Fibroblast of skin of left quadriceps (primary cell): ENCODE measurements at places on chromosomes 3 and 15.
A peak's percentile ranks its signal among the peaks of the same experiment; 100 is the strongest.

GRCh38 chr3:186613637-186614265 is 891 bp downstream of the AHSG start:
- DNase-seq = no peak

DNA sequence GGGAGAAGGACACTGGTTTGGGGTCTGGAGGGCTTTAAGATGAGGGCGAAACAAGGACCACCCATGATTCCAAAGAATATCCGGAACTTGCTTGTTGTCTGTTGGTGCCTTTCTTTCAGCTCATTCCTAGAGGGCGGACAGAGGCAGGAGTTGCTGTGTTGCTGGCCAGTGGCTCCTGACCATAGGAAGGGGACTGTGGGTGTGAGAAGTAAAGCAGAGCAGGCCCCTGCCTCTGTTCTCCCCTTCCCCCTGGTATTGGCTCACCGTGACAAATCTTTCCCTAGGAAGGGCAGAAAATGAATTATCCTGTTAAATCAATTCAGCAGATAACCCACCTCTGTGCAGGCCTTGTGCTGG is 89.1 kb downstream of the LIPC start:
- no peak for DNase-seq

GRCh38 chr3:181717549-181718171 is 5.9 kb downstream of the SOX2 start:
- DNase-seq = no peak

DNA sequence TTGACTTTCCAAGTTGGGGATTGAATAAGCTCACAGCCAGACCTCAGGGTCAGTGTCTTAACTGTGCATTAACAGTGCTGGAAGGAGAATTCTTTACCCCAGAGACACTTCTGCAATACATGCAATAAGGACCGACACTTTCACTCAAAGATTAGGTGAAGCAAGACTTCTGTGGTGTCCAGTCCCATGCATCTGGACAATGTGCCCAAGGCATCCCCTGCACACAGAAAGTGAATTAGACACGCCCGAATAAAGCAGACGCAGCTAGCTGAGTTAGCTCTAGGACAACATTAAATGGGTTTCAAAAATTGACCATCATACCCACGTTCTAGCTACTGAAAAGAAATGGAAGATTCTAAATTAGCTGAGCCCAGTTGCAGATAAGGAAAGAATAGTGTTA is 223.9 kb upstream of the NR2F2 start:
- no peak for DNase-seq

GRCh38 chr15:72319360-72319984 is 485 bp downstream of the CELF6 start:
- no peak for DNase-seq

- DNase-seq = peak; percentile 89
Measured at GRCh38 chr3:66567077-66567476, 66.3 kb upstream of the LRIG1 start.

DNA sequence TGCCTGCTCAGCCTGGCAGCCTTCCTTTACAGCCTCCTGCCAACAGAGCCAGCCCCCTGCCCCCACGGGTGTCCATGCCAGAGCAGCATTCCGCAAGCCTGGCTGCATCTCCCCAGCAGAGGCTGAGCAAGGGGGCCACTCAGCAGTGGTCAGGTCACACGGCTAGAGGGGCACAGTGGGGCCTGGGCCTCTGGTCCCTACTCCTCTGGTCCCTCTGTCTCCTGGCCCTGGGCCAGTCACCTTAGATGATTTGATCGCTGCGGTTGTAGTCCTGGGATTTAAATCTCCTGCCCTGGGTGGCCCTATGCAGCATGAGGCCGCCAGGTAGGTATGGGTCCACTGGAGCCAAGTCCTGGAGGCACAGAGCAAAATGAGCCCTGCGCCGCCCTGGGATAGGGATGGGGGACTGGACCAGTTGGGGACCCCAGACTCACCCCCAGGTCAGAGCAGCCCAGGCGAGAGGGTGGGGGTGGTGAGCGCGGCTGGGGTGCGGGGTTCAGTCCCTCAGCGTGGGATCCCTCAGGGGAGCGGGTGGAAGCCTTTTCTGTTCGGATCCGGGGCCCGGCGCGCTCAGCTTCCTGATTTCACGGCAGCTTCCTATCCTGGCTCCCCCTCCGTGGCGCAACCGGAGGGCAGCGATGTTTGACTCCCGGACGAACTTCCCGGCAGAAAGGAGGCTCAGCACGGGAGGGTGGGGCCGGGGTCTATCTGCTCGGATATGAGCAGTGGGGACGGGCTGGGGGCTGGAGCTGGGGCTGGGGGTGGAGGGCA is at the start of gene ZBTB47:
TSS of gene ZBTB47 (plus strand) at position 138 of the 771 bp plus-strand sequence. CDS start 4,659 bp downstream, outside the sequence.
- no peak for DNase-seq

- DNase-seq = no peak
Measured at GRCh38 chr3:26989037-26989436, 366.5 kb downstream of the LRRC3B start.
